ENCODE measurements at places on chromosomes 5 and 9. TPM values are rescaled to one million over a fixed set of nuclear protein-coding genes. Genes with fewer than 3 reads are reported as not detected.

DNA sequence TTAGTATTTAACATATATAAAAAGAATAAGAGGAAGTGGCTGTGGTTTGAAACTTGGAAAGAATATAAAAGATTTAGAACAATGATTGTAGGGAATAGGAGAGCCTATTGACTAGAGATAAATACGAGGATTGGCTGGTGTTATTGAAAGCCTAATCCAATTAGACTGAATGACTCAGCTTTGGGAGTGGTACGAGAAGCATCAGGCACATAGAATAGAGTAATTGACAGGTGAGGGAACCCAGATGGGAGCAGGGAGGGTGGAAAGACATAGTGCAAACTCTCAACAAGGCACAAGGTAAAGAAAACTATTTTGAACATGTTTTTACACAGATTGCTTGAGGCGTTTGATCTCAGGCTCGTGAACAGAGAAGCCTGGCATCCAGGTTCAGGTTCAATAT is 338.9 kb upstream of the KLF9 start:
- no peaks in the 10 kb centered on the region for H3K27me3 ChIP-seq
- DNase-seq, result no peak
- no peak overlapping the region for H3K4me3 ChIP-seq
- no peaks in the 10 kb centered on the region for H3K4me1 ChIP-seq

DNA sequence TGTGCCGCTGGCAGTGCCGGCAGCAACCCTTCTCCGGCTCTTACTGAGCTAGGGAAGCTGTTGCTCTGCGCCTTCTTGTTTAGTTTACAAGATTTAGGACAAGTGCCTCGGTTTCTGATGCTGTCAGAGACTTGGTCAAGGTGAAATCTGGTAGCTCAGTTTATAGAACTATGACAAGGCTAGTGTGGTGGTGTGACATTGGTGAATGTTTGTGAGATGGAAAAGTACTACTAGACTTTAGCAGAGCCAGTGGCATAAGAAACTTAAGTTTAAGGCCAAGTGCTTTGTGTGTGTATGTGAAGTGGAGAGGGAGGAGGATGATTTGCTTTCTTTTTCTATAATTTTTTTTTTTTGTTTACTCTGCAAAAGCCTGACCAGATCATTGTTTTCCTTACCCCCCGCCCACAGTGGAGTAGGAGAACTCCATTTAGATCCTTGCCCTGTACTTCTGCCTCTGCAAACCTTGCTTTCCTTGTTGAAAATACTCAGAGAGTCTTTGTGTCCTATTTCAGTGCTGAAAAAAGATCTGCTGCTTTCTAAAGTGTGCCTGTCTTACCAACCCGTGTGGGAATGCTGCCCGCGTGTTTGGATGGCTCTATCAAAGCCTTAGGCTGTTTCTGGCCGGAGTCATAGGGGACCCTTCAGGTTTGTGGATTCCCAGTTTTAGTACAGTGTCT is 75.9 kb downstream of the TRIO start:
- peaks cover 16% of the 10 kb centered on the region for H3K36me3 ChIP-seq
- DNase-seq, result peak; percentile 26
- no peak overlapping the region for H3K4me3 ChIP-seq
- H3K27me3 ChIP-seq, result no peaks in the 10 kb centered on the region

DNA sequence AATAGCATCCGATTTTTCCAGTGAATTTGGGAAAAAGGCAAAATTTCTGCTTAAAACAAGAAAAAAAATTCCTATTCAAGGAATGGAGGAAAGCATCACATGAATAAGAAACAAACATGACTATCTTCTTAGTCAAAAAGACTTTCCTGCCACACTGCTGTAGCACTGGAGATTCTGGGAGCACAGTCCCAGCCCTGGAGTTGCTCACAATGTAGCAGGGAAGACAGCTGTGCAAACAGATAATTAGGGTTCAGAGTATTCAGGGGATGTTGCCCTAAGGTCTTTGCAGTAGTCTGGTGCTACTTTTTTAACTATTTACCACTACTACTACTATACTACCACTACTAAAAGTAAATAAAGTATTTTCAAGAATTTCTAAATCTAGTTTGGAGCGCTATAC is 86.5 kb downstream of the BNC2 start:
- H3K36me3 ChIP-seq, result peaks cover 1% of the 10 kb centered on the region
- no peak overlapping the region for H3K27ac ChIP-seq
- H3K4me3 ChIP-seq, result no peak overlapping the region
- H3K27me3 ChIP-seq, result no peaks in the 10 kb centered on the region

- peak overlapping the region; percentile 52 for H3K27ac ChIP-seq
- no peak overlapping the region for H3K4me3 ChIP-seq
- peaks cover 10% of the 10 kb centered on the region for H3K4me1 ChIP-seq
- H3K27me3 ChIP-seq, result no peaks in the 10 kb centered on the region
- DNase-seq, result no peak
These were observed 180.8 kb downstream of the AUH start for GRCh38 chr9:91180930-91181268.

- H3K27me3 ChIP-seq, result peaks cover 28% of the 10 kb centered on the region
- no peaks in the 10 kb centered on the region for H3K36me3 ChIP-seq
- DNase-seq, result no peak
- H3K4me3 ChIP-seq, result peak within 1 kb of the TSS; percentile 28
- no peak within 1 kb of the TSS for H3K27ac ChIP-seq
These were observed at the start of gene DOCK8 for GRCh38 chr9:214648-215493. TSS of gene DOCK8 (plus strand) at chr9:214865. CDS start at chr9:214977, 112 bp downstream.

EGFLAM gene
- 1.1 TPM for total RNA-seq

APBA1 gene
- 3.8 TPM for total RNA-seq

FBP2 gene
- total RNA-seq, result not detected
